NCI-H1092 (cell line): ENCODE measurements at places on chromosomes 12 and 14.

GRCh38 chr14:100882026-100882967, 21.2 kb downstream of the RTL1 start:
- no peak for DNase-seq

GRCh38 chr12:129821964-129822363, 81.9 kb downstream of the TMEM132D start:
- DNase-seq = no peak

DNA sequence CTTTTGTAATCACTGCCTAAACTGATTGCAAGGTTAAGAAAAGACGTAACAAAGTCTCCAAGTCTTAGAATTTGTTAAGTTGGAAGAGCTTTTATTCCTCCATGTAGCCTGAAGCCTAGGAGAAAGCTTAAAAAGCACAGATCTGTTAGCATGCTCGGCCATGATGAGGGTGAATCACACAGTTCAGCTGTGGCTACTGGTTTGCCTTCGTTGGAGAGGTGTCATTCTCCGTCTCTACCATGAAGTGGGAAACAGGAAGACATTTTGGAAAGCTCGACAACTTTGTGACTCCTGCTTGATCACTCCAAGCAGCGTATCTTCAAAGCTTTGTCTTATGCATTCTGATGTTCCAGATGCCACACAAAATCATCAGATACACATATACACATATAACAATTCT, 27.1 kb downstream of the DCP1B start:
- no peak for DNase-seq

DNA sequence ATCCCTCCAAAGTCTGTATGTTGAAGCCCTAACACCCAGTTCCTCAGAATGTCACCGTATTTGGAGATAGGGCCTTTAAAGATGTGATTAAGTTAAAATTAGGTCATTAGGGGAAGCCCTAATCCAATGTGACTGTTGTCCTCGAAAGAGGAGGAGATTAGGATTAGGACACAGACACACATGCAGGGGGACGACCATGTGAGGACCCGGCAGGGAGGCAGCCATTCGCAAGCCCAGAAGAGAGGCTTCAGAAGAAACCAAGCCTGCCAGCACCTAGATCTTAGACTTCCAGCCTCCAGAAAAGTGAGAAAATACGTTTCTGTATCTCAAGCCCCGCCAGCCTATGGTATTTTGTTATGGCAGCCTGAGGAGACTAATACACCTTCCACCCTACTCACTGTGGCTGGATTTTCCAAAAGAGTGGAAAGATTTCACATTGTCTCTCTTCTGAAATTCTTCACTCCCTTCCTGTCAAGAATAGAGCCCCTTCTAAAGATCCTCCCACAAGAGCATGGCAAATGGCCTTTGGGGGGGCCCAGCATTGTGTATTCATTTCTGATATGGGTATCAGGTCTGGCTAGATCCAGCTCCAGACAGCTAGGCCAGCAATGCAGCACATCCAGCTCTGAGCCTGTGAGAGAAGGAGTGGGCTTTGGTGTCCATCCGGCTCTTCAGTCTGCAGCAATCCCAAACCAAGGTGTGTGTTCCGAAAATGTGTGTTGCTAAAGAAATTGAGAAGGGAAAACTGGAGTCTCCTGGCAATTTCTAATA, 15.4 kb upstream of the UBC start:
- DNase-seq = no peak

- no peak for DNase-seq
Observed at GRCh38 chr14:54435500-54435981, 5.6 kb downstream of the CNIH1 start.

GRCh38 chr12:63808631-63809030, 28.9 kb downstream of the RXYLT1 start:
- no peak for DNase-seq

GRCh38 chr12:71873821-71874220, 34.3 kb downstream of the TBC1D15 start:
- no peak for DNase-seq

DNA sequence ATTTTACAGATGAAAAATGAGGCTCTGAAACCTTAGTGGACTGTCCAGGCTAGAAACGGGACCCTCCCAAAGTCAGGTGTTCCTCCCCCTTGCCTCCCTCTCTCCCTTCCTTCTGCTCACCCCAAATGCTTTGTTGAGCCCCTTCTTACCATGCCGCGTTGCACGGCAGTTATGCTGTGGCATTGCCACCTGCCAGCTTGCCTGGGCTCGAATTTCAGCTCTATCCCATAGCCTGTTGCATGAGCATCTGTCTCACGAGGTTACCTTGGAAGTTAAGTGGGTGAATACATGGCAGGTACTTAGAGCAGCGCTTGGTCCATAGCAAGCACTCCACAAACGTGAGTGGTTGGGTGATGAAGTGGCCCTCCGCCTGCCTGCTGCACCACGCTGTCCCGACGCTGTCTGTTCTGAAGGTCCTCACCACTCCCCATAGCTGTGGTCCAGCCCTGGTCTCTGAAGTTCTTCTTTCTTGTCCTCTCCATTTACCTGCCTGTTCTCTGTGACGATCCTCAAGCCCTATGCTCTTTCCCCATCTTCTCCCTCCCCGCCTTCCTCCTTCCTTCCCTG, 269.9 kb downstream of the CACNA1C start:
- peak; percentile 89 for DNase-seq

GRCh38 chr12:47891356-47891755, 13.4 kb downstream of the VDR start:
- no peak for DNase-seq
